ENCODE measurements at places on chromosomes 3 and 15. TPM values are rescaled to one million over a fixed set of nuclear protein-coding genes. Genes with fewer than 3 reads are reported as not detected.
A peak's percentile ranks its signal among the peaks of the same experiment; 100 is the strongest.

The SLC28A1 gene
- total RNA-seq, result not detected

GRCh38 chr15:25333049-25333448 lies 105.8 kb downstream of the UBE3A start:
- H3K27ac ChIP-seq, result no peak overlapping the region
- H3K4me1 ChIP-seq, result no peaks in the 10 kb centered on the region
- H3K4me3 ChIP-seq, result no peak overlapping the region
- no peak for DNase-seq

The MYZAP gene
- total RNA-seq, result 1.3 TPM

DNA sequence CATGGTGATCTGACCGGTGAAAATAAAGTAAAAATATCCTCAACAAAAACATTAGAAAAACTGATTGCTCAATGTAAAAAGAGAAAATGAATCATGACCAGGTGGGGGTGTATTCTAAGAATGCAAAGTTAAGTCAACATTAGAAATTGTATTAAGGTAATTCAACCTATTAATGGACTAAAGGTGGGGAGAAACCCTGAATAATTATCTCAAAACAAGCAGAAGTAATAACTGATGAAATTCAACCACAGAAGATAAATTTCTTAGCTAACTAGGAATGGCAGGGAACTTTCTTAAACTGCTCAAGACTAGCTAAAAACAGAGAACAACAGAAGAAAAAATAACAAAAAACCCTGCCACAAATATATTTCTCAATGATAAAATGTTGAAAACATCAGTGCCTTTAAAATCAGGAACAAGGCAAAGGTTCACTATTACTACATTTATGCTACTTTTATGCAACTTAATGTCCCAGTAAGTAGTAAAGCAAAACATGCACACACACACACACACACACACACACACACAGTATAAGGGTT lies 204.4 kb upstream of the THBS1 start:
- H3K27ac ChIP-seq, result no peak overlapping the region
- no peak overlapping the region for H3K4me3 ChIP-seq
- H3K36me3 ChIP-seq, result no peaks in the 10 kb centered on the region
- H3K4me1 ChIP-seq, result peaks cover 16% of the 10 kb centered on the region
- no peaks in the 10 kb centered on the region for H3K27me3 ChIP-seq
- DNase-seq, result peak; percentile 29

GRCh38 chr3:168878655-168879054 lies 782.9 kb upstream of the GOLIM4 start:
- no peaks in the 10 kb centered on the region for H3K36me3 ChIP-seq
- no peak for DNase-seq
- H3K4me1 ChIP-seq, result no peaks in the 10 kb centered on the region
- no peak overlapping the region for H3K4me3 ChIP-seq
- H3K27ac ChIP-seq, result no peak overlapping the region

The SCN5A gene
- total RNA-seq, result not detected

The PP2D1 gene
- total RNA-seq, result not detected

DNA sequence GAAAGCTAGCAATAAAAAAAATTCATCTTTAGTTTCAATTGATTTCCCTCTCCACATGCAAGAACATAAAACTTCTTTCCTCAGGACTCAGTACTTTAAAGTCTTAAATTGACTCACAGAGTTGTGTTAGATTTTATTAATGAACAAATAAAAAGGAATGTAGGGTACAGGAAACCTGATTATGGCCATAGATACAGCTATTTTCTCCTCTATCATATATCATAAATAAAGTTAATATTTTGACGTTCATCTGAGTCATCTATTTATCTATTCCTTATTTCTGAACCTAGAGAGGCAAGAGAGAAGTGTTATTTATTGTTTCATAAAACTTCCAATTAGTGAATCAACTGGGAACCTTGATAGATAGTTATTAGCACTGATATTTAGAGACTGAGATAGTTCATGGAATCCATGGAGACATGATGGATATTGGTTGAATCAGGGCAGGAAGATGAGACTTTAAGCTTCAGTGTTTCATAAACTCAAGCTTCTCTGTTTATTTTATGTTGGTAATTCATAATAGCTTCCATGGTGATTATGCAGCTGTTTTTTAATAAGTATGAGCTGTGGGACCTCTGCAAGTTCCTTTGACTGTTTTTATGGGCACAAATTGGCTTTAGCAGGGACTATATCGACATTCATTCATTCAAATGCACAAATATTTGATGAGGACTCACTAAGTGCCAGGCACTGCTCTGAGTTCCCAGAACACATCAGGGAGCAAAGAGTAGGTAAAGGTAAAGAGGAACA lies 143.5 kb upstream of the TGFBR2 start:
- H3K4me3 ChIP-seq, result no peak overlapping the region
- H3K27ac ChIP-seq, result no peak overlapping the region
- H3K4me1 ChIP-seq, result no peaks in the 10 kb centered on the region
- H3K36me3 ChIP-seq, result no peaks in the 10 kb centered on the region

DNA sequence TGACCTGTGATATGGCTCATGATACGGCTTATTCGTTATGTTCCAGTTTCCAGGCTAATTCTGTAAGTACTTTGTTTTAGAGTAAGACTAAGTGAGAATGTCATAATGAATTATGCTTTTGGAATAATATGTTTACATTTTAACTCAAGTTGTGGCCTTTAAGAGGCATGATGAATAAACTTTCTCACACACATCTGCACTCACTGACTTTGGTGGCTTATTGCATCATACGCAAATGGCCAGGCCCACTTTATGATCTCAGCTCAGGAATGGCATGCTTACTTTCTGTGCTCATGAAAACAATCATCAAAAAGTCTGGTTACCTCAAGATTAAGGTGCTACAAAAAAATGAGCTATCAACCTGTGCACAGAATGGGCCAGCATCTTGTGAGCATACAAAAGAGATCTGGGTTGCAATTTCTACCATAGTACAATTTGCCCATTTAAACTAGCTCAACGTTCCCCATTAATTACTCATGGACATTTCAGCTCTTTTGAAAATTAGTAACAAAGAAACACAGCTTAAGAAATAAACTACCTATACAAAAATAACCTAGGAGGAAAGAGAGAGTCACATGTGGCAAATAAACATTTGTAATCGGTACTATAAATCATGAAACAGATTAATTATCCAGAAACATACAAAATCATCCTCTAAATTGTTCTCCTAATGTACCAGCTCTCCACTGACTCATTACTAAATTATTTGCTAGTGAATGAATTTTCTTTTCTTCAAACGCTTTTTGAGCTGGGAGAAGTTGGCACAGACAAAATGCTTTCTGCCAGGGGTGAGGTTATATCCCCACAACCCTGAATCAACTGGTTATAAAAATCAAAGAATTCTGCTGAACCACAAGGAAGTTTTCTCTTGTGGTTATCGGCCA lies 439.0 kb upstream of the ADAMTS9 start:
- H3K27me3 ChIP-seq, result no peaks in the 10 kb centered on the region
- H3K4me3 ChIP-seq, result peak overlapping the region; percentile 17
- DNase-seq, result peak; percentile 63

DNA sequence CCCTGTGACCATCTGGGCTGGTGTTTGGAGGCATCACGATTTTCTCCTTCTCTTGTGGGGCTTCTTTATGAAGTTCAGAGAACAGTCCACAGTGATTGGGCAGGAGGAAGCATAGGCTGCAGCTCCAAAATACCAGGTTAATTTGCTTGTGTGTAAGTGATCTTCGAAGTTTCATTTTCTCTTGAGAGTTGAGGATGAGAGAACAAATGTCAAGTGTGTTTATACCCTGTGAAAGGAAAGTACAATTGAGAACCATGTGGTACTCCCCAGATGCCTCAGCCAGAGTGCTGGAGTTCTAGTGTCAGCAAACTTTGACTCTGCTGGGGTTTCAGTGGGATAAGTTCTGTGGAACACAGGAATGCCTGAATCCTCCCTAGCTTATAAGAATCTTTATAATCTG lies 357.1 kb upstream of the CFAP20DC start:
- no peaks in the 10 kb centered on the region for H3K4me1 ChIP-seq
- DNase-seq, result no peak
- H3K4me3 ChIP-seq, result no peak overlapping the region
- no peaks in the 10 kb centered on the region for H3K36me3 ChIP-seq
- no peaks in the 10 kb centered on the region for H3K27me3 ChIP-seq

DNA sequence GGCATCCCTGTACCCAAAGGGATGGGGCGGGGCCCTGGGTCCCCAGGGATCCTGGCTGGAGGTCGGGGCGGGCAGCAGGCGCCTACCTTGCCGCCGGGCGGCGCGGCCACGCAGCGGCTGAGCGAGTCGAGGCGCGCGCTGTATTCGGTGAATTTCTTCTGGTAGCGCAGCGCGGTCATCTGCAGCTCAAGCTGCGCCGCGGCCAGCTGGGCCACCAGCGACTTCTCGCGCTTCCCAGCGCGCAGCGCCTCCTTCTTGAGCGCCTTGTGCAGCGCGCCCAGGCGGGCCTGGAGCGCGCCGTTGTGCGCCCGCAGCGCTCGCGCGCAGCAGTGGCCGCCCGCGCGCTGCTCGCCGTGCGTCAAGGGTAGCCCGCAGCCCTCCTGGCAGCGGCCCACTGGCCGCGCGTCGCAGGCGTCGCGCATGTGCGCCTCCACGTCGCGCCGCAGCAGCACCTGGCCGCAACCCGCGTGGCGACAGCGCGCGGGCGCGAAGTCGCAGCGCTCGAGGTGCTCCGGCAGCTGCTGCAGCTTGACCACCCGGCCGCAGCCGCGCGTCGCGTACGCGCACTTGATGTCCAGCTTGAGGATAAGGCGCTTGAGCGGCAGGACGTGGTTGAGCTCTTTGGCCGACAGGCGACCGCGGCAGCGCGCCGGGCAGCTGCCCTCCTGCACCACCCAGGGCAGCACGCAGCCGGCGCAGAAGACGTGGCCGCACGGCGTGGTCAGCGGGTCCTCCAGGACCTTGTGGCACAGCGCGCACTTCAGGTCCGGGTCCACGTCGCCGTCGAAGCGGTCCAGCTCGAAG lies 522 bp downstream of the PDZRN3 start:
- H3K4me3 ChIP-seq, result peak overlapping the region; percentile 63
- no peaks in the 10 kb centered on the region for H3K27me3 ChIP-seq
- no peaks in the 10 kb centered on the region for H3K36me3 ChIP-seq
- DNase-seq, result no peak
- H3K4me1 ChIP-seq, result no peaks in the 10 kb centered on the region

- no peak for DNase-seq
- no peaks in the 10 kb centered on the region for H3K4me1 ChIP-seq
- H3K27ac ChIP-seq, result no peak overlapping the region
- no peaks in the 10 kb centered on the region for H3K27me3 ChIP-seq
- H3K4me3 ChIP-seq, result no peak overlapping the region
Measured at GRCh38 chr3:169659820-169660674, 3.5 kb downstream of the MECOM start.

- DNase-seq, result no peak
- H3K27ac ChIP-seq, result no peak within 1 kb of the TSS
- H3K4me3 ChIP-seq, result no peak within 1 kb of the TSS
- no peaks in the 10 kb centered on the region for H3K4me1 ChIP-seq
- H3K36me3 ChIP-seq, result no peaks in the 10 kb centered on the region
Measured at GRCh38 chr3:109316162-109316730, at the start of gene DPPA2. Gene DPPA2, minus strand, starts transcription at chr3:109316517. Its CDS starts 1,975 bp downstream, at chr3:109314542.

GRCh38 chr3:82281205-82281604 lies 519.8 kb upstream of the GBE1 start:
- no peak overlapping the region for H3K4me3 ChIP-seq
- DNase-seq, result peak; percentile 50
- H3K36me3 ChIP-seq, result no peaks in the 10 kb centered on the region

GRCh38 chr15:39556461-39556860 lies 24.4 kb upstream of the THBS1 start:
- peak overlapping the region; percentile 23 for H3K4me3 ChIP-seq
- peak; percentile 73 for DNase-seq
- peaks cover 39% of the 10 kb centered on the region for H3K4me1 ChIP-seq
- H3K36me3 ChIP-seq, result no peaks in the 10 kb centered on the region
- H3K27ac ChIP-seq, result peak overlapping the region; percentile 64

The IRAK2 gene
- total RNA-seq, result 7.0 TPM

- H3K4me3 ChIP-seq, result no peak overlapping the region
- H3K4me1 ChIP-seq, result peaks cover 4% of the 10 kb centered on the region
- no peak overlapping the region for H3K27ac ChIP-seq
- H3K36me3 ChIP-seq, result peaks cover 6% of the 10 kb centered on the region
- no peaks in the 10 kb centered on the region for H3K27me3 ChIP-seq
- no peak for DNase-seq
Measured at GRCh38 chr15:75952525-75952924, 48.8 kb downstream of the FBXO22 start.

The ZCWPW2 gene
- total RNA-seq, result 1.0 TPM

- H3K4me1 ChIP-seq, result no peaks in the 10 kb centered on the region
- no peak overlapping the region for H3K4me3 ChIP-seq
- peaks cover 20% of the 10 kb centered on the region for H3K27me3 ChIP-seq
- DNase-seq, result no peak
Measured at GRCh38 chr15:37220949-37221670, 120.8 kb upstream of the MEIS2 start.

The ARPP19 gene
- 213 TPM for total RNA-seq

The SEMA3G gene
- total RNA-seq, result not detected

- H3K4me3 ChIP-seq, result no peak overlapping the region
- no peak overlapping the region for H3K27ac ChIP-seq
- no peak for DNase-seq
- H3K4me1 ChIP-seq, result peaks cover 11% of the 10 kb centered on the region
Measured at GRCh38 chr15:95990833-95991232, 339.7 kb upstream of the NR2F2 start.

GRCh38 chr15:27491666-27492621 lies 521.0 kb downstream of the GABRG3 start:
- no peak overlapping the region for H3K4me3 ChIP-seq
- no peak for DNase-seq
- H3K4me1 ChIP-seq, result no peaks in the 10 kb centered on the region
- H3K36me3 ChIP-seq, result no peaks in the 10 kb centered on the region
- H3K27ac ChIP-seq, result no peak overlapping the region
- no peaks in the 10 kb centered on the region for H3K27me3 ChIP-seq

GRCh38 chr3:96960661-96961330 lies 146.4 kb downstream of the EPHA6 start:
- no peak overlapping the region for H3K4me3 ChIP-seq
- H3K27me3 ChIP-seq, result no peaks in the 10 kb centered on the region
- peak; percentile 57 for DNase-seq
- H3K4me1 ChIP-seq, result peaks cover 29% of the 10 kb centered on the region
- H3K36me3 ChIP-seq, result no peaks in the 10 kb centered on the region
- peak overlapping the region; percentile 93 for H3K27ac ChIP-seq

DNA sequence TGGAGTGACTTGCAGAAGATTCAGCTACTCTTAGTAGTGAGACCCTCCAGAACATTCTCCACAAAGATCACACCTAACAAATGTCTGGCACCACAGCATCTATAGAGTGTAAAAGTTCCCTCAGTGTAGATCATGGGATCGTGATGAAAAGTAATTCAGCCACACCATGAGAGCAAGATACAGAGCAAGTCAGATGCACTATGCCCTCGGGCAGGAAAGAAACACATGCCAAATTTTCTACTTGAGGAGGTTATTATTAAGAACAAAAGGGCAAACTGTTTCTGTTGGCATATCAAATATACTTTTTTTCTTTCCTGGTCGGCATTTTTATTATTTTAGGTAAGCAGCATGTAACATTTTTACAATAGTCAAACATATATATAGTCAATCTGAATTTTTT lies 44.8 kb upstream of the SNTN start:
- no peak overlapping the region for H3K27ac ChIP-seq
- no peaks in the 10 kb centered on the region for H3K36me3 ChIP-seq
- H3K4me3 ChIP-seq, result no peak overlapping the region
- no peaks in the 10 kb centered on the region for H3K4me1 ChIP-seq

The TGM5 gene
- total RNA-seq, result 0.12 TPM

Data from MCF 10A (cell line).